ENCODE measurements at places on chromosomes 7 and 10. TPM values are rescaled to one million over a fixed set of nuclear protein-coding genes. Genes with fewer than 3 reads are reported as not detected.

CASTOR2 gene
- 2.1 TPM for total RNA-seq

CFAP43 gene
- not detected for total RNA-seq

RAPGEF5 gene
- total RNA-seq, result 0.40 TPM

GPR141 gene
- not detected for total RNA-seq

- peaks cover 6% of the 10 kb centered on the region for H3K4me1 ChIP-seq
- H3K27me3 ChIP-seq, result no peaks in the 10 kb centered on the region
- H3K36me3 ChIP-seq, result peaks cover 65% of the 10 kb centered on the region
- no peak overlapping the region for H3K27ac ChIP-seq
- no peak overlapping the region for H3K4me3 ChIP-seq
Measured at GRCh38 chr7:133344275-133344674, 91.4 kb downstream of the EXOC4 start.

DNA sequence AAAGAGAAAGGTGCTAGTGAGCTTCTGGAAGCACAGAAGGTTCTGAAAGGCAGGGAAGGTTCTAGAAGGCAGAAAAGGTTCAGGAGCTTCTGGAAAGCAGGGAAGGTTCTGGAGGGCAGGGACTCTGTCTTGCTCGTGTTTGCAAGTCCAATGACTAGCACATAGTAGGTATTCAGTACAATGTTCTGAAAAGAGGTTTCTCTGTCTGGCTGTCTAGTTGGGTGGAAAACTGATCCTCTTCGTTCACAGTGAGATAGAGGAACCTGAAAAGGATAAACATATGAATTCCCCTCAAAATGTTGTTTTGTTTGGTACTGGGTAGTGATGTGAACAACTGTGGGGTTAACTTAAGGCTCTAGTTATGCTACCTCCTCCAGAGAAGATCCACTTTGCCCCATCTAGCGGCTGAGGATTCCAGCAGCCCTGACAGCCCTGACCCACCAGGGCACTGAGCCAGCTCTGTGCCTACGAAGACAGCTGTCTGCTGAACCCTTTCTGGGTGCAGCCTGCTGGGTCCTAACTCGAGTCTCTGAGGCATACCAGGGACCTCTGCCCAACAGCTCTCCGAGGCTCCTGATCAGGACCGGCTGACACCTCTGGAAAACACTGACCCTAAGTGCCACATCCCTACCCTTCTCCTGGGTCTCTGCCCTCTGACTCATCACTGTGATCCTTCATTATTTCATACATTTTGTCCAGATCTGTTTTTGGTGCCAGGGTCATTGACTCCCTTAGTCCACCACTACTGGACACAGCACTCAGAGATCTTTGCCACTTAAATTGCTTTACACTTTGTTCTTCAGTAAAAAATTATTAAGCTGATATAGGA, 15.4 kb downstream of the PTPRN2 start:
- H3K27ac ChIP-seq, result no peak overlapping the region
- no peak overlapping the region for H3K4me3 ChIP-seq
- no peaks in the 10 kb centered on the region for H3K36me3 ChIP-seq
- H3K27me3 ChIP-seq, result peaks cover 28% of the 10 kb centered on the region
- H3K4me1 ChIP-seq, result peaks cover 2% of the 10 kb centered on the region

GRCh38 chr7:76424413-76425111, at the start of gene ZP3:
Gene ZP3, plus strand, starts transcription at chr7:76424950. Its CDS starts 15 bp downstream, at chr7:76424965.
- no peaks in the 10 kb centered on the region for H3K27me3 ChIP-seq
- H3K4me3 ChIP-seq, result no peak within 1 kb of the TSS
- no peak within 1 kb of the TSS for H3K27ac ChIP-seq
- peaks cover 5% of the 10 kb centered on the region for H3K4me1 ChIP-seq
- H3K36me3 ChIP-seq, result no peaks in the 10 kb centered on the region

DNA sequence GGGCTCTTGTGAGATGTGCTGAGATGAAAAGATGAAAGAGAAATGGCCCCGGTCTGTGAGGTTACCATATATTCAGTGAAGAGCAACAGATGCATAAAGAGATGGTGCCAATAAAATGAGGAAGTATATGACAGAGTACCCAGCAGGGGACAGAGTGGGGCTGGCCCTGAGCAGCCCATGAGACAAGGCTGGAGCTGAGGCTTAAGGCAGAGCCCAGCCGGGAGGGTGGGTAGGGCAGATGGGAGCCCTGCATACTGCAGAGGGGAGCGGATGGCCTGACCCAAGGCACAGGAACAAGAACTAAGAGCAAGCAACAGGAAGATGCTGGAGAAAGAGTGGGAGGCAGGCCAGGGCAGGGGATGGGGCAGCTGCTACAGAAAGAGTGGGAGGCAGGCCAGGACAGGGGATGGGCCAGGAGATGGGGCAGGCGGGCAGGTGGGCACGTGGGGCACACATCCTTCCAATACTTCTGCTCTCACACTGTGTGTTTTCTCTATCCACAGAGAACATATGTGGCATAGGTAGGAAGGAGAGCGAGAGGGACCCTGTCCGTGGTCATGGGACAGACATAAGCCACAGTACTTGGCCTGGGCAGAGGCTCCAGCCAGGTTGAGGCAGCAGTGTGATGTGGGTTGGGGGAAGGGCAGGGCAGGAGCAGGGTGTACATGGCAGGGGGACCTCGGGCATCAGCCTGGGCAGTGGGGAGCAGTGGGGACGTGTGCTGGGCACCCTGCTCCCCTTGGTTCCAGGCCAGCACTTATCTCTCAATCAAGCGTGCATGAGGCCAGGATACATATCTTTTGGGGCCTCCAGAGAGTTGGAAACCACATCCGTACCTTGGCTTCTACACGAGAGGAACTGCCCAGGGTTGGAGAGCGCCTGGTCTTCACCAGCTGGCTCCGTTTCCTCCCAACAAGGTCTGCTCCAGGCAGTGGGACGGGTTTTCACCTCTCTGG, 91.6 kb upstream of the IKZF1 start:
- peak overlapping the region; percentile 30 for H3K4me3 ChIP-seq
- peaks cover 90% of the 10 kb centered on the region for H3K4me1 ChIP-seq
- DNase-seq, result peak; percentile 65
- H3K27ac ChIP-seq, result peak overlapping the region; percentile 57
- no peaks in the 10 kb centered on the region for H3K36me3 ChIP-seq

DNA sequence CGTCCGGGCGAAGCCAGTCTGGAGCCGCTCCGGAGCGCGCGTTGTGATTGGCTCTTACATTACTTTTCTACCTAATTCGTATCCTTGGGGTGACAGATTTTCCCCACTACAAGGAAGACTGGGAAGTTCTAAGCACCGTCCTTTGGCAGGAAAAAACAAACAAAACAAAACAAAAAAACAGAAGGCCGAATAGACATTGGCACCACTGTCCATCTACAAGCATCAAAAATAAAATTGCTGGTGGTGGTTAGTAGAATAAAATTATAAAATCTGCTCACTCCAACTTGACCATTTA, 651 bp upstream of the SKAP2 start:
- peaks cover 13% of the 10 kb centered on the region for H3K4me1 ChIP-seq
- DNase-seq, result no peak
- no peak overlapping the region for H3K27ac ChIP-seq

- no peak overlapping the region for H3K27ac ChIP-seq
- no peaks in the 10 kb centered on the region for H3K27me3 ChIP-seq
- no peak overlapping the region for H3K4me3 ChIP-seq
- DNase-seq, result no peak
Measured at GRCh38 chr7:91168871-91169829, 95.1 kb upstream of the FZD1 start.

Data from activated naive CD4-positive, alpha-beta T cell treated with anti-CD3 and anti-CD28 coated beads for 36 hours (primary cell).